ENCODE measurements at places on chromosomes 4 and X. TPM values are rescaled to one million over a fixed set of nuclear protein-coding genes. Genes with fewer than 3 reads are reported as not detected.

Gene GNPDA2
- polyA plus RNA-seq: 23.5 TPM

Gene ZNF157
- 0.07 TPM for polyA plus RNA-seq

Gene RNF175
- polyA plus RNA-seq: not detected

Gene DCHS2
- not detected for polyA plus RNA-seq

Gene SMIM20
- polyA plus RNA-seq: 55.5 TPM

DNA sequence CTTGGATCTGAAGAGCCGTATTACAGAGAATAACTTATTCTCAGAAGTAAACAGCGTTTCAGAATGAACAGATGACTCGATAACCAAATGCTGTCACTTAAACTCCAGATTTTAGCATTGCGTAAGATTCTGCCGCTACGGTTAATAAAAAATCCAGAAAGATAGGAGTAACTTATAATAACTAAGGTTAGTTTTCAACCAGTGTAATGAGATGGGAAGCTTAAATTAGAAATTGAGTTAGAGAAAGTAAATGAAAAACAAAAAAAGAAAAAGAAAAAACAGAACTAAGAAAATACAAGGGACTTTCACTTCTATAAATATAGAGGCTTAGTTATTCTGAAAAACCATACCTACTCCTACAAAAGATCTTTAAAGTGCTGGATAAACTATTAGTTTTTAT, 13.1 kb upstream of the PARM1 start:
- DNase-seq: no peak

GRCh38 chr4:139587446-139587845, 31.4 kb upstream of the SETD7 start:
- no peak for DNase-seq

GRCh38 chrX:131305926-131306325, 16.8 kb upstream of the IGSF1 start:
- no peak for DNase-seq

- no peak for DNase-seq
These were observed 550 bp downstream of the ADGRA3 start for GRCh38 chr4:22515145-22515887.

DNA sequence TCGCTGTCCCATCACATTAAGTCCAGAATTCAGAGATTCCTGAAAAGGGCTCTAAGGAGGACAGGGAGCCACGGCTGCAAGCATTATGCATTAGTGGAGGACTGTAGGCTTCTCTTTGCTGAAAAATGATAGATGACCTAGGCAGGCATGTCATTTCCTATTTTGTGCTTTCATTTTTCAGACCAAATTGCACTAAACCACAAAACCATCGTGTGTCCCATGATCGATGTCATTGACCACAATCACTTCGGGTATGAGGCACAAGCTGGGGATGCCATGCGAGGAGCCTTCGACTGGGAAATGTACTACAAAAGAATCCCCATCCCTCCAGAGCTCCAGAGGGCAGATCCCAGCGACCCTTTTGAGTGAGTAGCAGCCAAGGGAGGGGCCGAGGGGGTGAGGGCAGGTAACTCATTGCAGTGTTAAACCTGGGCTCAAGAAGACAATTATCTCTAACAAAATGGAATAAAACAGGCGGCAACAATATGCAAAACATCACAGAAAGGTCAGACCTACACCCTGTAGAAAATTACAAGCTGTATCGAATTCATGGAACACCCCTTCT, 355.2 kb upstream of the GALNT7 start:
- DNase-seq: no peak

DNA sequence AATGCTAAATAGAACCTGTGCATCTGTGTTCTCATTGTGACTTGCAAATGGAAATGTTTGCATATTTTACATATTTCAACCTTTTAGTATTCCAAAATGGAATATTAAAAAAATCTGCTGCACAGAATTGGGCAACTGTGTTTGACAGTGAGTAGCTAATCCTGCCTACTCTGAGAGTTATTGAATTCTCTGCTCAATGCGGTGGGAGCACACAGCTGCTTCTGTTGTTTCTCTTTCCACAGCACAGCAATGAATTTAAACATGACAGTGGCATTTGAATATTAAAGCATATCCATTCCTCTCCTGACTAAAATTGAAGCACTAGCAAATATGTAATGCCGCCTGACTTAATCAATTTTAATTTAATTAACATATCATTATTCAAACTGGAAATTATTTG, 366.6 kb downstream of the GASK1B start:
- DNase-seq: no peak

DNA sequence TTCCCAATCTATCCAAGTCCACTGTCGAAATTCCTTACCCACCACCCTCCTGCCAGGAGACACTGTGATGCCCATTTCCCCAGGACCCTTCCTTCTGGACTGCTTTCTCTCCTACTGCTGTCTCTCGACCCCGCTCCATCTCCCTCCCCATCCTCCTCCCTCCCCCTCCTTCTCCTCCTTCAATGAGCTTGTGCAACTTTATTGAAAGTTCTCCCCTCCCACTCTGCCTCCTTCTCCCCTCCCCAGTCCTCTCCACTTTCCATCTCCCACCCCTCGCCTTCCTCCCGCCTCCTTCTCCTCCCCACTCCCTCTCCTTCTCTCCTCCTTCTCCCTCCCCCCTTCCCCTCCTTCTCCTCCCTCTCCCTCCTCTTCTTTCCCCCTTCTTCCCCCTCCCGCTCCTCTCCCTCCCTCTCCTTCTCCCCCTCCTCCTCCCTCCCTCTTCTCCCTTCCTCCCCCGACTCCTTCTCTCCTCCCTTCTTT, 116.6 kb upstream of the FAT1 start:
- peak; percentile 11 for DNase-seq

DNA sequence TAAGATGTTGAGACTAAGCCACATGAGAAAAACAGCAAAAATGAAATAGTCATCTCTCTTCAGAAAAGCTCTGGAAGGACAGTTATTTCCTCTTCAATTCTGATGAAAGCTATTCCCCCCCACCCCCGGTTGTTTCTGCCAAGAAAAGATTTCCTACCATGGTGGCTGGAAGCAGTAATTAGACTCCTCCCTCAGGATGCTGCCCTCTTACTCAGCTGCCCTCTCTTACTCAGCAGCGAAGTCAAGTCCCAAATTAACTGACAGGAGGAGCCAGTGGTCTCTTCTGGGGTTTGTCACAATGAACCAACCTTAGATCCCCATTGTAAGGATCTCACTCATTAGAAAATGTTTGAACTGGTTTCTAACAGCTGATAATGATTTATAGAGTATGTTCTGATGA, 38.0 kb downstream of the GPM6B start:
- no peak for DNase-seq

DNA sequence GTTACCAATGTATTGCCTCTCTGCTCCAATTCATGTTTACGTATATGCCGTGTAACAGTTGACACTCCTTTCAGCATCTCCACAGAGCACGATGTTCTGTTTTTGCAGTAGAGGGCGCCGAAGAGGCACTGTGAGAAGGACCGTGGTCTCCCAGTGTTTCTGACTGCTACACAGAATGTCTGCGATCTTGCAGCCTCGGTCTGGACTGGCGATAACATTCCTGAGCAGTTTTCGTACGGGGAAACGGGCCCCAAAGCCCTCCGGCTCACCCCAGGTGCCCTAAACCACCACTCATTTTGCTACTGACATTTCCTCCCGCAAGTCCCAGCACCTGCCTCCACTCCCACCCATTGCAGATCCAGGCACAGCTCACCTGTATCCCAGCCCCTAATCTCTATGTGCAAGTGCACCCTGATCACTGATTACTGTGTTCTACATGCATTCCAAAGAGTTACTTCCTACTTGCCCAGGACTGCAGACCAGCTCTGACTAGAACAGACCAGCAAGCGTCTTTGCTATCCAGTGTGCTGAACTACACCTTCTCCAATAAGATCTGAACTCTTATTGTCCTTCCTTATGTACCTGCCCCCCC, 12.4 kb upstream of the NFXL1 start:
- no peak for DNase-seq

DNA sequence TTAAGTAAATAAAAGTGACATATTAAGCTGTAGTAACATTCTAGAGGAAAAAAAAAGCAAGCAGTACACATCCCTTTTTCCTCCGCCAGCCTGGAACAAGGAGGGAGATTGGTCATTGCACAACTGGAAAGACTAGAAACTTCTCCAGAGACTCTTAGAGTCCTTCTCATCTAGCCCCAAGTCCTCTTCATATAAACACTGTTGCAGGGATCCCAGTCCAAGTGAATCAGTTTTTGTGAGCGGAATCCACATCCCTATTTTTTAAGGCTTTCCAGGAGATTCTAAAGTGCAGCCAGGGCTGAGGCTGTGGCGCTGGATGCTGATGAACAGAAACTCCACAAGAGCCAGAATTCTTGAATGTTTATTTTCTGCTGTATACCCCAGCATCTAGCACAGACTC, 23.8 kb downstream of the REELD1 start:
- no peak for DNase-seq

DNA sequence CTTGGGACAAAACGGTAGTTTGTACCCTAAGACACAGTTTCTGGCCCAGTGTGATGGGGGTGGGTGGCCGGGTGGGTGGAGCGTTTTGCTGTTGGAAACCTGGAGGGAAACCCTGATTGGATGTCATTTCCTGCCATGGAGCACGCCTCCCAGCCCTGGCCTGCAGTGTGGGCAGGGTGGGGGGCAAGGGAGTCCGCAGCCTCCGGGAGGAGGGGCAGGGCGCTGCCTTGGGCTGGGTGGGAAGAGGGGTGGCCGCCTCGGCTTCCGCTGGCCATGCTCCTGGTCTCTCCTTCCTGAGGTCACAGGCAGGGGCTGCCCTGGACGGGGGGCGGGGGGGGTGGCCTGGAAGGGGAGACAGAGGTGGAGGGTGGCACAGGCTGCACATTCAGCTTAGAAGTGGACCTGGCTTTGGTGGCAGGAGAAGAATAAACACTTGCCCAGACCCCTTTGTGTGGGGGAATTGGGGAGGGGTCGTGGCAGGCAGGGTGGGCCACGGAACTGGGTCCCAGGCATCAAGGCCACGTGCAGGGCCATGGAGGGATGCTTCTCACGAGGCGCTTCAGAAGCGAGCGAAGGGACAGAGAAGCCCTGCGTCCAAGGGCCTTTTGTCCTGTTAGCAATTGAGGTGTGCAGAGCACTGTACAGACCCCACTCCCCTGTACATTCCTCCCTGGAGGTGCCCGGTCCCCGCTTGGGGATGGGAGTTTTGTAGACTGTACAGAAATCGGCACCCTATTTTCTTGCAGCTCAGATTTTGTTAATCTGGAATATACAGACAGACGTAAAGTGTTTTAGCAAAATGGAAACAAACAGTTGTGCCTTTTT, 6.2 kb downstream of the NAT8L start:
- DNase-seq: no peak

DNA sequence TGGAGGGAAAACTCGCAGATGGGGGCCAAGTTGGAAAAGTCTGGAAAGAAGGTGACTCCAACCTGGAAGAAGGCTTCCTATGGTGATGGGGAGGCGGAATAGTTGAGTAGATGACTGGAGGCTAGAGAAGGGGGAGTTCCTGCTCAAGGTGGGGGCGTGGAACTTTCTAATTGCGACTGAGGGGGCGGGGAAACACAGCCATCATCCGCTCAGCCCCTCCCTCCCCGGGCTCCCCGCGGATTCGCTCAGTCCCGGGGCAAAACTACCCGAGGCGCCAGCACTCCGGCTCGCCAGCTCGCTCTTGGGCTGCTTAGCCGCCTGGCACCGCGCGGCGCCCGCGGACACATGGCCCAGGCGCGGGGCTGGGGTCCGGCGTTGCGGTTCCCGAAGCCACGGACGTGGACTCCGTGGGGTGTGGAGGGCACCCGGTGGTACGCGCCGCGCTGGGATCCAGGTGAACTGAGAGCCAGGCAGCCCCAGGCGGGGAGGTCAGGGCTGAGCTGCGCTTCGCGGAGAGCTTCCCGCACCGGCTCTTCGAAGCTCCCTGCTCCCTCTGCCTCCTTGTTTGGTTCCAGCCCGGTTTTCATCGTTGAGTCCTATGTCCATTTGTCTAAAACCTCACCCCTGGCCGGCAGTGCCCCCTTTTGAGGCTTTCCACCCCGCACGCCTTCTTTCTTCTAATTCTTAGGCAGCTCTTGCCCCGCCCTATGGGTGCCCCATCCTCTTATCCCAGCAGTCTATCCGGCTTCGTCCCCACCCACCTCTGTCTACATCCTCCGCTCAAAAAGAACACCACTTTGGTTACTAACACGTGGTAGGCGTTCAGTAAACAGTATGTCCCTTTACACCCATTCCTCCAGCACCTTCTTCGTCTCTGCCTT, 38.9 kb downstream of the STARD8 start:
- no peak for DNase-seq

- no peak for DNase-seq
These were observed 713.7 kb upstream of the TENM3 start for GRCh38 chr4:181529537-181529936.

DNA sequence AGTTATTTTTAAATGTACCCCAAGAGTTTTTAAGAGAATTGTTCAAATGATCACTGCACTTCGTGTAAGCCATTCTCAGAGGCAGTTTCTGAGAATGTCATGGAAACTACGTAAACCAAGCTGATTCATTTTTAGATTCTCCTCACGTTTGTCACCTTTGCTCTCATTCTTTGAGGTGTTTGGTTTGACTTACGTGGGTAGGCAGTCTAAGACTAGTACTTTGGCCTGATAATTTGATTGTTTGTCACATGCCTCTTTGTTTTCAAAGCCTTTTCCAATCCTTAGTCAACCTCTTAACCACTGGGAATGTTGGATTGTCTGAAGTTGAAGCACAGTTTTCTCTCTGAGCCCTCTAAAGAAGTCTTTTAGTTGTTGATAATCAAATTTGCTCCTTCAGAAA, 10.5 kb downstream of the SEPTIN11 start:
- DNase-seq: no peak

DNA sequence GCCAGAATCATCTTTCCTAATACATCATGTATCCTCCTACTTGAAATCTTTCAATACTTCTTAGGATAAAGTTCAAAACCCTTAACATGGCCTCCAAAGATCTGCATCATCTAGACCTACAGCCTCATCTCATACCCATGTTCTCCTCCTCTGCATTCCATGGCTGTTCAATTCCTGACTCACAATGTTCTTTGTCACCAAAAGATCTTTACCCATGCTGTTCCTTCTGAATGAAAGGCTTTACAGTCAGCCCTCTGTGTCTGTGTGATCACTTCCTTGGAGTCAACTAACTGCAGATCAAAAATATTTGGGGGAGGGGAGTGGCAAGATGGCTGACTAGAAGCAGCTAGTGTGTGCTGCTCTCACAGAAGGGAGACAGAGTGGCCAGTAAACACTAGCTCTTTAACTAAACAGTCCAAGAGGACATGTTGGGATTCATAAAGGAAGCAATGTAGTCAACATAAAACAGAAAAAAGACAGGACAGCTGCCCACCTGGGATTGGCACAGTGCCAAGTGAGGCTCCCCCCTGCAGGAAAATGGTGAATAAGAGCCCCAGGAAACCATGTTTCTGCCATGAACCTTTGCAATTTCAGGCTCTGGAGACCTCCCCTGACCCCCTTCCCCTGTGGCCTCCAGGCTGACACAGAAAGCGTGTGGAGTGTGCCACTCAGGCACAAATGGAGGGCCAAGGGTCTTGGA, 31.9 kb downstream of the CBR4 start:
- DNase-seq: peak; percentile 3

- DNase-seq: no peak
These were observed 163.0 kb downstream of the SH3KBP1 start for GRCh38 chrX:19724409-19724808.

GRCh38 chrX:28981952-28982351, 394.7 kb downstream of the IL1RAPL1 start:
- DNase-seq: no peak

- no peak for DNase-seq
These were observed 62.8 kb downstream of the PPP3CA start for GRCh38 chr4:101284546-101284945.

GRCh38 chr4:184143770-184144564, 73.7 kb downstream of the ENPP6 start:
- no peak for DNase-seq

Measured in AG04450 (cell line).